ENCODE measurements at places on chromosomes 1 and 21.
A peak's percentile ranks its signal among the peaks of the same experiment; 100 is the strongest.

GRCh38 chr1:9384751-9385245, 92.1 kb downstream of the SPSB1 start:
- no peak for DNase-seq

DNA sequence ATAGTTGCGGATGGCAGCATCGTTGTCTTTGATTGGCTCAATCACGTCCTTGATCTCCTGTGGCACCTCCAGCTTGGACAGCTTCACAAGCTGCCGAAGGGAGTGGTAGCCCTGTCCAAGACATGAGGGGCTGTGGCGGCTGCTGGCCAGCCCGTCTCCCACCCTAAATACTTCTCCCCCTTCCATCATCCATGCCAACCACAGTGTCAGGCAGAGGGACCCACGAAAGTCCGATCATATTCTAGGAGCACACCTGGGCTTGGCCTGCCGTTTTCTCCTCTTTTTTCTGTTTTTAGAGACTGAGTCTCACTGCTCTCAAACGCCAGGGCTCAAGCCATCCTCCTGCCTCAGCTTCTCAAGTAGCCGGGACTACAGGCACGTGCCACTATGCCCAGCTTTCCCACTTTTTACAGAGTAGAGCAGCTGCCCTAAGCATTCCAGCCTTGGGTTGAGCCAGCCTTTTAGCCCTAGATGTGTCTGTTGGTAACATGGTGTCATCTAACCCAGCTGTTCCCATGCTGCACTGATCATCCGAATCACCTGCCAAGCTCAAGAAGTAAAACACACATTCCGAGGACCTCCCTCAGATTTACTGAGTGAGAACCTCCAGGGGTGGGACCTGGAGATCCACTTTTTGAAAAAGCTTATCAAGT, 10.4 kb downstream of the MTHFR start:
- no peak for DNase-seq

GRCh38 chr1:74468982-74469603, 43.3 kb downstream of the LRRC53 start:
- peak; percentile 37 for DNase-seq

DNA sequence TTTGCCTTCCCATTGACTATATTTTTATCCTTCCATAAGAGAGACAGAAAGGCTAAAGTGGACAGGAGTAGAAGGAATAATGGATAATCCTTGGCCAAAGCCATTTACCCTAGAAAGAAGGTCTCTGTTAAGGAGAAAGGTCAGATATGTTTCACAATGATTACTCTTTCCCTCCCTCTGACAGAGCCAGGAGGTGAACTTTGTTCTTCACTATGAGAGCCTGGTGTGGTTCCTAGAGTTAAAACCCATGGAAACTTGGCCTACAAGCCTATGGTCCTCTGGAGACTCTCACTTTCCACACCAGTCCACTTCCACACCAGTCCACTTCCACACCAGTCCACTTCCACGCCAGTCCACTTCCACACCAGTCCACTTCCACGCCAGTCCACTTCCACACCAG, 479.9 kb upstream of the ZP4 start:
- no peak for DNase-seq

- no peak for DNase-seq
These were observed 114.9 kb downstream of the VPS13D start for GRCh38 chr1:12344596-12345349.

DNA sequence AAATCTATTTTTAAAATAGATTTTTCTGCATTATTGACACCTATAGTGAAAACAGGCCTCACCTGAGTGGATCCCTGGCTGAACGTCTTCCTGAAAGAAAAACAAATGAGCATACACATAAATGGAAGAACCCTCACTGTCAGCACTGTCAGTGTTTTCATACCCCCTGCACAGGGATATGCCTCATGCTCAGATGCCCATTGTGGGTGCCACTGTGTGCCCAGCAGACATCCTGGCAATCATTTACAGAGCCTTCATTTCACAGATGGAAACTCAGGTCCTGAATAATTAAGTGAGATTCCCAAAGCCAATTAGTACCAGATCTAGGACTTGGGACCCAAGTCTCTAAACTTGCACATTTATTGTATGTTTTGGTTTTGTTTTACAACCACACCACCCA, 19.9 kb downstream of the FCRL1 start:
- DNase-seq: no peak

GRCh38 chr1:108955881-108956280, 7.4 kb downstream of the CLCC1 start:
- DNase-seq: no peak

- DNase-seq: no peak
These were observed 4.9 kb upstream of the ELK4 start for GRCh38 chr1:205636732-205637131.

Data from HS-5 (cell line).